ENCODE measurements at places on chromosomes 12 and 14.

DNA sequence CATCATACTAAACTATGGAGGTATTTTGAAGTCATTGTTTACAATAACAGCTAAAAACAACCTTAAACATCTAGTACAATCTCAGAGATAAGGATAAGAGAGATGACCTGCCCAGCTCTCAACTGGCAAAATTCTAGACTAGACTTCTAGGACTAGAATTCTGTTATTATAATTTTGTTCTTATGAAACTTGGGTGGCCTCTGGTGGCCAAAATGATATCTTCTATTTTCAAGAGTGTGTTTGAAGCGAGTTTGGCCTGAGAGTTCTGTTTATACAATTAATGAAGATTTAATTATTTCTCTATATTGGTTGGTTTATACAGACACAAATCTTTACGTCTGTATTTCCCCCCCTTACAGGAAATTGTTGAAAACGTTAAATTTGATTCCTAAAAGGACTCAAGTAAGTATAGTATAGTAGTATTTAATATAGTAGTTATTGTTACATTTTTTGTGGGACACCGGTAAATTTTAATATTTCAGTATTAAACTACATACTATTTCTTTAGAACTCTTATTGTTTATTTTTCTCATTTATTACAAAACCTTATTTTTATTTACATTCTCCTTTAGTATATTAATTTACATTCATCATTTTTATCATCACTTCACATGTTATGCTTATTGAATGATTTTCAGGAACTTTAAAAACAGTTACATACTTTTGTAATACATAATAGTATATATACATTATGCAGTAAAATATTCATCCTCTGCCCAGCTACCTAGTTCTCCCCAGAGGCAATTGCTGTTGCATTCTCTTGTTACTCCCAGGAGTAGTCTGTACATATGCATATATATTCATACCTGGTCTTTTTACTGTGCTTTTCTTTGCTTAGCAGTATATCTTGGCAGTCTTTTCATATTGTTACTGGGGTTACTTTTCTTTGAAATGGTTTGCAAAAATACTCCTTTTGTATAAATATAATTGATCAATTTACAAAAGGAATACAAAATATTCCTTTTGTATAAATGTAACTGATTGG lies 6.6 kb downstream of the PPHLN1 start:
- DNase-seq, result no peak

DNA sequence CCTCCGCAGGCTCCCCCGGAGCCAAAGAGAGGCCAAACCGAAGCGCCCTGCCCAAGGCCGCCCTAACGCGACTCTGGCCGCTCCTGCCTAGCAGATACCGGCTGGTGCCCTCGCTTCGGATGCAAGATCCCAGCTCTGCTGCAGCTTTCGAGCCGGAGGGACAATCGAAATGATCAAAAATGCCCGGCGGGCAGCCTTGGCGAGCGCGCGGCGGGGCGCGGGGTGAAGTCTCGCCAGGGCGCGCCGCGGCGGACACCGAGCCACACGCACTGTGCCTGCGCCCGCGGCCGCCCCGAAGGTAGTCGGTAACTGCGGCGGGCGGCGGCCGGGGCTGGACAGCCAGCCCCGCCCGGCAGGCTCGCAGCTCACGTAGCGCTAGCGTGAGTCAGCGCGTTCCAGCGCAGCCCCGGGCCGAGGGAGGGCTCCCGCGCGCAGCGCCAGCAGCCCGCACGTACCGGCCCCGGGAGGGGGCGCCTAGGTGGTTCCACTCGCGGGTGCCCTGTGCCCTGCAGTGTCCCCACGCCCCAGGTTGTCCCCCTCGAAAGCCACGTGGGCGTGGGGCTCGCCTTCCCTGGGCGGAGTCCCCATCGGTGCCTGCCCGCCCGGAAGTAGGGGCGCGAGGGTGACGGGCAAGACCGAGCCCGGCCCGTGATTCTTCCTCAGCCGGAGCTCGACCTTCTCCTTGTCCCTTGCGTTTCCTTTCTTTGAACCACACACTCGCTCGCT lies 109.2 kb upstream of the EGLN3 start:
- DNase-seq, result peak; percentile 41

DNA sequence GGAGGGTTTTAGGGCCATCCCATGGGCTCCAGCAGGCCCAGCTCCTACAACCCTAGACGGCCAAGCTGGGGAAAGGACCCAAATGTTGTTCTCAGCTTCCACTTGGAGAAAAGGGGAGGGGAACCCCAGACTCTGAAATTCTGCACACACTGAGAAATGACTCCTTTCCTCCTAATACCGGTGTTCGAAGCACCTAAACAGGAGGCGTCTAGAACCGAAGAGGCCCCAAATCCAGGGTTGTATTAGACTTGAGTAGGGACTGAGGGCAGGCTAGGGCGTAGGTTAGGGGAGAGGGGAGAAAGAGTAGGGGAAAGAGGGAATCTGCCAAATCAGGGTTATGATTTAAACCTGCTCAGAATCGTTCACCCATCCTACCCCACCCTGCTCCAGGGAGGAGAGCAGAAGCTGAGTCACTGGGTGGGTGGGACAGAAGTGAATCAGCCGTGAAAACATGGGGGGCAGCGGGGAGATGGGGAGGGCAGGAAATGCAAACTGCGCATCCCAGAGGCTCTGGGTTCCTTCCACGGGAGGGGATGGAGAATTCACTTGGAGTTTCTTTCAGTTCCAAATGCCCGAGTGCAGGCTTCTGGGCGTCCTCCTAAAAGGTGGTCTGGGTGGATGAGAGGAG lies 1.0 kb downstream of the IGFBP6 start:
- DNase-seq, result no peak

- no peak for DNase-seq
Measured at GRCh38 chr12:92365836-92366235, 220.2 kb upstream of the BTG1 start.

DNA sequence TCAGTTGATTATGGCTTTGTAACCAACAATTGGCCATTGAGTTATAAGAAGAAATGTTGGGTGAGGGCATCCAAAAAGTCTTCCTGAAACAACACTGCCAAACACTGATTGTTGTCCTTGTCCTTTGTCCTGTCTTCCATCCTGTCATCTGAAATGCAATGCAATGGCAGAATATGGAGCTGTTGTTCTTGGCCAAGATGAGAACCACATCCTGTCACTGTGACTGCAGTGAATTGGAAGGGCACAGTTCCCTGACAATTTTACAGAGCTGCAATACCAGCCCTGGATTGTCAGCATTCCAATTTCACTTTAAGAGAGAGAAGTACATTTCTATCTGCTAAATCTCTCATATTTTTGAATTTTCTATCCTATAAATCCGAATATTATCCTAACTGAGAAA lies 613.3 kb downstream of the FLRT2 start:
- no peak for DNase-seq

DNA sequence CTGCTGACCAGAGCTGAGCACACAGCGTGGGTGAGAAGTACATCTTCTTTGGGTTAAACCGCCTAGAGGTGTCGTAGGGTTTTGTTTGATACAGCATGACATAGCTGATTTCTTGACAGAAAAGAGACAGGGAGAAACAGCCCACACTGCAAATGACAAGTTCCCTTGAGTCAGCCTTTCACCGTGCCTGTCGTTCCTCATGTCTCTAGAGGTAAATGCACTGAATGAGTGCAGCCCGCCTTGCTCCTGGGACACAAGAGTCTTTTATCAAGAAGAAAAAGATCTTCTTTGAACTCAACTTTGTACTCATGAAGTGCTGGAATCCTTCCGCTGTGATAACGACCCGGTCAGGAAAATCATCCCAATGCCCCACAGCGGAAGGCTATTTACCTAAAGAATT lies 77.6 kb downstream of the TMEM132D start:
- DNase-seq, result no peak

- no peak for DNase-seq
Measured at GRCh38 chr12:28987538-28988324, 161.3 kb upstream of the FAR2 start.

GRCh38 chr12:121826318-121827150 lies 22.7 kb downstream of the SETD1B start:
- DNase-seq, result no peak

DNA sequence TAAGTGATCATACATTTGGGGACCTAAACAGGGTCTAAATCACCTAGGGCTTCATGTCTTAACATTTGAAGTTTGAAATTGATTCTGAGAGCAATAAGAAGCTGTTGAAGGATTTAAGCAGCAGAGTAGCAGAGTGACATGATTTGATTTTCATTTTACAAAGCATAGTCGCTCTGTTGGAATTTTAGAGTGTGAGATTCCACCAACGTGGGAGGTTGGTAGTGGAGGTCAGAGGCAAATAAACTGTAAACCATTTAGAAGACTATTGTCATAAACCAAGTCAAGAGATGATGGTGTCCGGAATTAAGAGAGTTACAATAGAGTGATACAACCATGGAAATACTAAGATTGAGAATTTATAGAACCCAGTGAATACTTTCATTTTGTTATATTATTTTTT lies 52.7 kb upstream of the ZDHHC17 start:
- DNase-seq, result no peak

- DNase-seq, result no peak
Measured at GRCh38 chr12:7162691-7163114, 26.8 kb upstream of the PEX5 start.

DNA sequence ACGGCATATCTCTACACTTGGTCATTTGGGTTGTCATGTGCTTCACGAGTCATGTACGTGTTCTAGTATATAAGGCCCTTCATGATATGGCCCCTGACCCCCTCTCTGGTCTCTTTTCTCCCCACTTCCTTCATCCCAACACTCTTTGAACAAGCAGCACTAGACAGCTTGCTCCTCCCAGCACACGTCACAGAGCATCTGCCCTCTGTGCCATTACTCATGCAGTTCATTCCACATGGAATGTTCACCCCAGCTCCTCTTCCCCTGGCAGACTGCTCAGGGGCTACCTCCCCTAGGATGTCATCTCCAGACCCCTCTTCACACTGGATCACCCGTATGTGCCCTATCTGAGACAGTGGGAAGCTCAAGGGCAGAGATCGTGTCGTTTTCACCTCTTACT lies 14.1 kb upstream of the LRP1-AS start:
- no peak for DNase-seq

- no peak for DNase-seq
Measured at GRCh38 chr12:58889557-58889956, 30.7 kb downstream of the LRIG3 start.

Data from activated T-helper 1 cell treated with Interleukin-2 at 50 U/mL for 16 hours (primary cell).